ENCODE measurements at places on chromosomes 6 and 20.

- H3K36me3 ChIP-seq = no peaks in the 10 kb centered on the region
- H3K27me3 ChIP-seq = no peaks in the 10 kb centered on the region
- H3K4me3 ChIP-seq = no peak overlapping the region
- H3K4me1 ChIP-seq = peaks cover 32% of the 10 kb centered on the region
These were observed 4.0 kb upstream of the CCN2 start for GRCh38 chr6:131955192-131955591.

GRCh38 chr6:579339-579738 lies 77.6 kb downstream of the HUS1B start:
- no peak overlapping the region for H3K27ac ChIP-seq
- no peak for DNase-seq
- H3K4me3 ChIP-seq = no peak overlapping the region
- no peaks in the 10 kb centered on the region for H3K4me1 ChIP-seq
- H3K27me3 ChIP-seq = no peaks in the 10 kb centered on the region

GRCh38 chr6:166660157-166660688 lies 33.2 kb upstream of the RPS6KA2 start:
- H3K27me3 ChIP-seq = no peaks in the 10 kb centered on the region

GRCh38 chr20:62503401-62504178 lies 27.8 kb upstream of the GATA5 start:
- H3K36me3 ChIP-seq = no peaks in the 10 kb centered on the region
- DNase-seq = no peak
- no peaks in the 10 kb centered on the region for H3K27me3 ChIP-seq
- H3K4me1 ChIP-seq = no peaks in the 10 kb centered on the region

DNA sequence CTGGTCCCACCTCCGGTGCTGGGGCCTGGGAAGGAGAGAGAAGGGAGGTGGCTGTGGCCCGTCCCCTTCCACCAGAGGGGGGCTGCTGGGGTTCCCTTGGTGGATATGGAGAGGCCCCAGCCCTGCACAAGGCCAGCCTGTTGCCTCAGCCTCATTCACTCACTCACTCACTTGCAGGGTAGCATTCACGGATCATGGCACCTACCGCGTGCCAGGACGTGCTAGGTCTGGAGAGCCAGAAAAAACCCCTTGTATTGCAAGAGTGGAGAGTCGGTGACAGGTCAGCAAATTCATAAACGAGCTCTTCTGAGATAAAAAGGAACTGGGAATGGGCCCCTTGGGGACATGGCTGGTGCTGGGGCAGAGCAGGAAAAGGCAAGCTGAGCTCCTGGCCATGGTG lies 6.4 kb upstream of the ZBTB46 start:
- no peak overlapping the region for H3K4me3 ChIP-seq
- H3K36me3 ChIP-seq = no peaks in the 10 kb centered on the region

- DNase-seq = no peak
- no peak overlapping the region for H3K27ac ChIP-seq
- H3K4me1 ChIP-seq = peaks cover 16% of the 10 kb centered on the region
- no peaks in the 10 kb centered on the region for H3K27me3 ChIP-seq
- no peak overlapping the region for H3K4me3 ChIP-seq
- H3K36me3 ChIP-seq = no peaks in the 10 kb centered on the region
These were observed 3.6 kb upstream of the OSTM1 start for GRCh38 chr6:108078191-108078590.

GRCh38 chr6:38432479-38432878 lies 207.2 kb downstream of the BTBD9 start:
- H3K4me3 ChIP-seq = no peak overlapping the region
- H3K27ac ChIP-seq = no peak overlapping the region
- no peak for DNase-seq
- H3K4me1 ChIP-seq = no peaks in the 10 kb centered on the region
- H3K36me3 ChIP-seq = no peaks in the 10 kb centered on the region

DNA sequence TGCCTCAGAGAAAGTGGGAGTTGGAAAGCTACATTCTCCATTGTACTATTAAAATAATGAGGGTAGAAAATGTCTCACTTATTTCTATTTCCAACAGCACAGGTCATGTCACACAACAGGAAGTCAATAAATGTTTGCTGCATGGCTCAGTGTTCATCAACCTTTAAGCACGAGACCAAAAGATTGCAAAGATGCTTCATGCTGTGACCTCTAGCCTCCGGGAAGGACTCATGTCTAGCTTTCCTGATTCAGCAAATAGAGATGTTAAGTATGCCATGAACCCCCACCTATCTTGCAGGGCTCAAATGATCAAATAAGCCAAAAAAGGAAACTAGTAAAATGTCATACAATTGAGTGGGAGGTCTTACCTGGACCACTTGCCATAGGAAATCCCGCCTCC lies 57.4 kb downstream of the NCOA6 start:
- no peak for DNase-seq
- peaks cover 21% of the 10 kb centered on the region for H3K36me3 ChIP-seq
- no peaks in the 10 kb centered on the region for H3K4me1 ChIP-seq
- no peaks in the 10 kb centered on the region for H3K27me3 ChIP-seq
- no peak overlapping the region for H3K27ac ChIP-seq
- H3K4me3 ChIP-seq = no peak overlapping the region

All from liver (tissue), 10 donors.